Right renal pelvis (tissue), 4 donors: ENCODE measurements at places on chromosomes 16 and 17.

DNA sequence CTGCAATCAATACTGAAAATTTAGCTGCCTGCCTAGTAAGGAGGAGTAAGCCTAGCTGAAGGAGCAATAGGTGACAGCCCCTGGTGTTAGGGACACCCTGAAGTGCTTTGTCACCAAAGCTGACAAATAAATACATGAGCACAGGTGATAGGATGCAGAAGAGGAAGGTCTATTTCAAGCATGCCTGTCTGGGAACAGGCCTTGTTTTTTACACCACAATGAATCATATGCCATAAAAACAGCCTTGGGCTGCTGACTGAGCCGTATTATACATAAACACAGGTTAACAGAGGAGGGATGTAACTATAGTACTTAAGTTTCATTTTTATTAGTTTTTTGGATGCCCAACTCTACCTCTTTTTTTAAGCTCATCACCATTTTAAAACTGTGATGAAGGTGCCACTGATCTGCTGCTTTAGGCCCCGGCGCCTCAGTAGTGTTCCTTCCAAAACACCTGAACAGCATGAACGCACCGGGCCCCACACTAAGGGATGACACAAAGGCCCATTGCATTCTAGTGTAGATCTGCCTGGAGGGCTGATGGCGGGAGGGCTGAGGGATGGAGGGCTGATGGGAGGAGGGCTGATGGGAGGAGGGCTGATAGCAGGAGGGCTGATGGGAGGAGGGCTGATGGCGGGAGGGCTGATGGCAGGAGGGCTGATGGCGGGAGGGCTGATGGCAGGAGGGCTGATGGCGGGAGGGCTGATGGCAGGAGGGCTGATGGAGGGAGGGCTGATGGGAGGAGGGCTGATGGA is 150.3 kb downstream of the AATF start:
- no peak for DNase-seq

DNA sequence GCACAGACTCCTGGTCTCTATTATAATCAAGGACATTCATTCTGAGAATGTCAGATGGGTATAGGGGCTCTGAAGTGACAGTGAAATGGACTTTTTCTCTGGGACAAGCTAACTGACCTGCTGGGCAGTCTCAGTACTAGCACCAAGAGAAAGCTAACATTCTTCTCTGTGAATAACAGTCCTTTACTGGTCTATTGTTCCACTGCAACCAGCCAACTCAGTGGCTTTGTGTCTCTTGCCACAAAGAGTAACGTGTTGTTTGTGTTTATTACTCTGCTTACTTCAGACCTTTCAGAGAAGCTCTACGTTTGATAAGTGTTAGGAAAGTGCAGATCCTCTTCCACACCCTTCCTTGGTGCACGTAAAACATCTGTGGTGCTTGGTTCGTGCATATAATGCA is 61.5 kb upstream of the BCAR1 start:
- no peak for DNase-seq

GRCh38 chr17:17911001-17911613 is 61.1 kb downstream of the TOM1L2 start:
- DNase-seq, result no peak

GRCh38 chr16:27195941-27196595 is 7.3 kb upstream of the KDM8 start:
- no peak for DNase-seq

GRCh38 chr17:7894226-7894625 is 5.6 kb downstream of the CHD3 start:
- no peak for DNase-seq

DNA sequence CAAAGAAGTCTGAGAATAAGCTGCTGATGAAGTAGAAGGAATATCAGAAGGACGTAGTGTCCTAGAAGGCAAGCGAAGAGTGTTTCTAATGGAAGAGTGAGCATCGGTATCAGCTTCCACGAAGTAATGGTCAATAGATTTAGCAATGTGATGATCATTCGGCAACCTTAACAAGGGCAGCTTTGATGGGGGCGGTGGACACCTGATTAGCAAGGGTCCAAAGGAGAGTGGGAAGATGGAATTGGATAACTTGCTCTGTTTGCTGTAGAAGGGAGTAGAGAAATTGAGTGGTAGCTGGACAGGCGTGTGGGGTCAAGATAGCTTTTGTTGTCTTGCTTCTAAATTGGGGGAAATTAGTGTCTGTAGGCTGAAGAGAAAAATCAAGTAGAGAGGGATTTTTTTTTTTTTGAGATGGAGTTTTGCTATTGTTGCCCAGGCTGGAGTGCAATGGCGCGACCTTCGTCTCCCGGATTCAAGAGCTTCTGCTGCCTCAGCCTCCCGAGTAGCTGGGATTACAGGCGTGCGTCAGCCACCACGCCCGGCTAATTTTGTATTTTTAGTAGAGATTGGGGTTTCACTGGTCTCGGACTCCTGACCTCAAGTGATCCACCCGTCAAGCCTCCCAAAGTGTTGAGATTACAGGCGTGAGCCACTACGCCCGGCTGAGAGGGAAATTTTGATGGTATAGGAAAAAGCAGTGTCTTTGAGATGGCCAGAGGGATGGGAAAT is 13.9 kb upstream of the HES7 start:
- no peak for DNase-seq
